Large intestine (tissue), 12 donors: ENCODE measurements at places on chromosomes 7 and 10. TPM values are rescaled to one million over a fixed set of nuclear protein-coding genes. Genes with fewer than 3 reads are reported as not detected.

DNA sequence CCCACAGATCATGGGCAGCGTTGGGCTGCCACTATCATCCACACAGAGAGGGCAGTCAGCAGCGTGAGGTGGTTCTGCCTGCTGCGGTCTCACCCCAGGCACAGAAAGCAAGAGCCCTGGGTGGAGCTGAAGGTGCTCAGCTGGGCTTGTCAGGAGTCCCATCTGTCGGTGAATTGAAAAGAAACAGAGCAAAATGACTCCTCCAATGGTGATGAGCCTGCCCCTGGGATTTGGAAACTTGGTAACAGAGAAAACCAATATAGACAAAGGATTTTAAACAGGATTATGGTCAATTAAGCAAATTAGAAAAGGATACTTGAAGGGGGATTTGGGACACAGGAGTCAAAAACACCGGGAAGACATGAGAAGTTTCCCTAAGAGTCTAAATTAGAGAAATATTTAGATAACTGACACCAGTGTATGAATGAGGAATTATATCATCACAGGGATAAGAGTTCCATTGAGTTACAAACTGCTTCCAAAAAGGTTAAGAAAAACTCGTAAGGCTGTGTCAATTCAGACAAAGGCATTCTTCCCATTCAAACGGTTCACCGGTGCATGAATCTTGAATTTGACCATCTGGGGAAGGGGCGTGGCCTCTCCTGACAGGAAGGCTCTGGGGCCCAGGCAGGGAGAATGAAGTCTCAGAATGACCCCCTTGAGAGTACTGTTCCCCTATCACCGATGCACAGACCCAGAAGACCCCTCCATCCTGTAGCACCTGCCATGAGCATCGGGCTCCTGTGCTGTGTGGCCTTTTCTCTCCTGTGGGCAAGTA lies 70.0 kb upstream of the PRSS58 start:
- DNase-seq: no peak

DNA sequence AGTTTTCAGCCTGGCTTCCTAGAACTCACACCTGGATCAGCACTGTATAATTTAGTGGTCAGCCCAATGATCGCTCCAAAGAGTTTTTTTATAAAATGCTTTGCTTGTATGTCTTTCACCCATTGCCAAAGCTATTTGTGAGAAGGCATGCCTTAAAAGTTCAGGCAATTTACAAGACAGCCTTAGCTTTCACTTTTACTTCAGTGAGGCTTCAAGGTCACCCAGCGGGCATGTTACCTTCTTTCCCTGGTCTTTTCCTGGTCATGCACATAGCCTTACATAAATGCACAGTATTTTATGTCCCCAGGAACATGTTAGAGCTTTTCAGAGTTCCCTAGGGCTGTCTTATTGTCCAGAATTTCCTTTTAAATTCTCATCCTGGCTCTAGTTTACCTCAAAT lies 179.9 kb upstream of the TMEM72 start:
- DNase-seq: no peak

- peak; percentile 50 for DNase-seq
These were observed 97.6 kb downstream of the SUGCT start for GRCh38 chr7:40232242-40232893.

DNA sequence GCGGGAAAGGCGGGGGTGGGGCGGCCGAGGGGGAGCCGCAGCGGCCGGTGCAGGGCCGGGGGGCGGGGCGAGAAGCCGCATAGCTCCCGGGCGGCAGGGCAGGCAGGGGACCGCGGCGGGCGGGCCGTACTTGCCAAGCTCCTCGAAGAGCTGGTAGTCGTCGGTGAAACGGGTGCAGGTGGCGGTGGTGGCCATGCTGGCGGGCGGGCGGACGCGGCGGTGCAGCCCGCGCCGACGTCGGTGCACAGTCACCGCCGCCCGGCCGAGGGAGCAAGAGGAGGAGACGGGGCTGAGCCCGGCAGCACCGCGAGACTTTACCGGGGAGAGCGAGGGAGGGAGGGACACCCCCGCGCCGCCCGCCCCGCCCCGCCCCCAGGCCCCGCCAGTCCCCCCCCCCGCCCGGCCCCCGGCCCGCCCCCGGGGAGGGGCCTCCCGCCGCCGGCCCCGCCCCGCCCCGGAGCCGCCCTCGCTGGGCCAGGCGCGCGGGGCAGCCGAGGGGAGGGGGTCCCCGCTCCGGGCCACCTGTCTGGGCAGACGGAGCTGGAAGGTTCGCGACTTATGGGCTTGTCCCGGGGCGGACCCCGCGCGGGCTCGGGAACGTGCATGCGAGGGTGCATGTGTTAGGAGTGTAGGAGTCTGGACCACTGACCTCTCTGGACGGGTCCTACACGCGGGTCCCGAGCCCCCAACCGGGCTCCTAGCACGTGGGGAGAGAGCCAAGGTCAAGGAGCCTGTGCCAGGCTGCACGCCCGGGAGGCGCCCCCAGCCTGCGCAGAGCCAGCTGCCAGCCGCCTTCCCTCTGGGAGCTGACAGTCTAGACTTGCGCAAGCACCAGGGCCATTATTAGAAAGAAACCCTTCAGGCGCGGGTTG lies at the start of gene CAMK2G:
Gene CAMK2G (minus strand): TSS at position 289 of the 872 bp plus-strand sequence. CDS start 94 bp downstream, at position 195.
- peak; percentile 82 for DNase-seq

GRCh38 chr10:128962182-128962581 lies 504.9 kb upstream of the MGMT start:
- DNase-seq: no peak

KIAA1217 gene
- 54.9 TPM for polyA plus RNA-seq

PHTF2 gene
- polyA plus RNA-seq: 11.5 TPM
